B cell (primary cell): ENCODE measurements at places on chromosomes 5 and 9. TPM values are rescaled to one million over a fixed set of nuclear protein-coding genes. Genes with fewer than 3 reads are reported as not detected.

- no peak for DNase-seq
- H3K4me1 ChIP-seq = peaks cover 3% of the 10 kb centered on the region
- no peak overlapping the region for H3K27ac ChIP-seq
These were observed 1051.3 kb upstream of the DMAC1 start for GRCh38 chr9:8850914-8851313.

DNA sequence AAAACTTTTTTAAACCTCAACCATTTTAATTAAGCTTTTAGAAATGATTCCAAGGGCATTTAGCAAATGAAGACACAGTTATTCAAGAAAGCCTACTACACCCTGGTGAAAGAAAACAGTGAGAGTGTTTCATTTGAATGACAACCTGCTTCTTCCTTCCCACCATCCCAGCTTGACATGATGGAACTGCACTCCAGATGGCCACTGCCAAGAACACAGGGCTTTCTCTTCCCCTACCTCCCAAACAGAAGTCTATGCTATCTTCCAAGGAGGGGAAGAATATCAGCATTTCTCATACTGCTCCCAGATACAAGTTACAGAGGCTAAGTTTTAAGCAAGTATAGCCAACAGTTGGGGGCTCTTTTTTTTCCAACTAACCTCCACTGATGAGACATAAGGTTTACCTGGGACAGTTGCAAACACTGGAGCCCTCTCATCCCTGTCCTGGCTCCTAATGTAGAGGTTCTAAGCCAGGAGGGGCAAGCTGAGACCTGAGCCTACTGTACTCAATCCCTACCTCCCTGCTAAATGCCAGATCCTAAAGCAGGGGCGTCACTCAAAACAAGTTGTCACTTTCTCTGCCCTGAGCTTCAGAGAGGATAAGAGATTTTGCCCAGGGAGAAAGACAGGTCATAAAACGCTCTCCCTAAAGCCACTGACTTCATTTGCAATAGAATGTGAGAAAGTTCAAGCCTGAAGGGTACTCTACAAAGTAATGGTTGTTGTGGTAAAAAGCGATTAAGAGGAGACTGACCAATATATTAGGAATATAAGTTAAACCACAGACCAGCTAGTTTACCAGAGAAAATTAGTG is 88.5 kb upstream of the SLC27A6 start:
- no peaks in the 10 kb centered on the region for H3K27me3 ChIP-seq
- H3K36me3 ChIP-seq = no peaks in the 10 kb centered on the region
- no peaks in the 10 kb centered on the region for H3K4me1 ChIP-seq
- H3K27ac ChIP-seq = no peak overlapping the region

DNA sequence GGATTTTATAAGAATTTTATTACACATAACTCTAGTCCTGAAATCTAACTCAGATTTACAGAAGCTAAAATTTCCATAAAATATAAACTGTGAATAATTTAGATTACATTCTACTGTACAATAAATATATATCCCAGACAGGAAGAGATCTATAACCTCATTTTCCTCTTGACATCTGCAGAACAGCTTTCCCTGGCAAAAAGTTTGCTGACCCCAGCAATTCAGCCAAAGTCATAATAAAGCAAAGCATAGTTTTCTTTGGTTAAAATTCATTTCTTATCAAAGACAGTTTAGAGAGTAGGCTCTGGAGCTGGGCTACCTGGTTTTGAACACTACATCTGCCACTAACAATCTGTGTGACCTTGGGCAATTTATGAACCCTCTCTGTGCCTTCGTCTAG is 372.5 kb downstream of the CAAP1 start:
- no peaks in the 10 kb centered on the region for H3K4me1 ChIP-seq
- H3K27me3 ChIP-seq = no peaks in the 10 kb centered on the region
- H3K4me3 ChIP-seq = no peak overlapping the region
- H3K27ac ChIP-seq = no peak overlapping the region

DNA sequence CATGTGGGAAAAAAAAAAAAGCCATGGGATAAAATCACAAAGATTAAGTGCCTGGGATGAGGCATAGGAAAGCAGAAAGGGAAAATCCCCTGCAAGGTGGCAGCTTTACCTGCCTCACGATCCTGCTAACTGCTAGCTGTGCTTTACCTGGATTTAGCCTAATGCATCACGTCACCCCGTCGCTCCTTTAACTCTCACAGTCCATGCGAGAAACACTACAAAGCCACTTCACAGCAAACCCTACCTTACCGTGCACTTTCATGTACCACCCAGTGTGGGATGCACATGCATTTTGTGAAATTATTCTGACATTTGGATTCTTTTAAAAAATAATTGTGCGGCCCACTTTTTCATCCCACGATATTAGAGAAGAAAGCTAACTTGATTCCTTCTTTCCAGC is 31.0 kb downstream of the ATPSCKMT start:
- no peak overlapping the region for H3K27ac ChIP-seq
- no peaks in the 10 kb centered on the region for H3K4me1 ChIP-seq
- no peaks in the 10 kb centered on the region for H3K36me3 ChIP-seq
- no peak for DNase-seq
- H3K4me3 ChIP-seq = no peak overlapping the region
- no peaks in the 10 kb centered on the region for H3K27me3 ChIP-seq

- H3K36me3 ChIP-seq = no peaks in the 10 kb centered on the region
- no peaks in the 10 kb centered on the region for H3K27me3 ChIP-seq
- no peaks in the 10 kb centered on the region for H3K4me1 ChIP-seq
- H3K27ac ChIP-seq = no peak overlapping the region
- no peak for DNase-seq
- H3K4me3 ChIP-seq = no peak overlapping the region
These were observed 25.4 kb upstream of the TOMM5 start for GRCh38 chr9:37617832-37618231.

DNA sequence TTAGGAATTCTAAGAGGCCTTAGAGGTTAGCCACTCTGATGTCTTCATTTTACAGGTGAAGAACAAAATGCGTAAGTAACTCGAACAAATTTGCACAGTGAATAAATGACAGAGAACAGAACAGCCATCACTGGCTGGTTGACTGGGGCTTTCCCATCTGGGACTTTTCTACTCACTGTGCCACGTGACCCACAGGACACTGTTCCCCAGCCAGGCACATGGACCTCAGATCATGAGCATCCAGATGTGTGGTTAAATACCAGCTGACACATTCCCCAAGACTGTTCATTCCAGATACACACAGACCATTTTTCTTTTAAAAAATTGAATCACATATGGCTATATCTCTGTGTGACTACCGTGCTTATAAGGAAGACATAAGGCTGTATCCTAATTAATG is 25.8 kb upstream of the MED10 start:
- H3K4me1 ChIP-seq = no peaks in the 10 kb centered on the region
- no peaks in the 10 kb centered on the region for H3K27me3 ChIP-seq
- H3K36me3 ChIP-seq = no peaks in the 10 kb centered on the region
- H3K27ac ChIP-seq = no peak overlapping the region
- no peak overlapping the region for H3K4me3 ChIP-seq
- no peak for DNase-seq

DNA sequence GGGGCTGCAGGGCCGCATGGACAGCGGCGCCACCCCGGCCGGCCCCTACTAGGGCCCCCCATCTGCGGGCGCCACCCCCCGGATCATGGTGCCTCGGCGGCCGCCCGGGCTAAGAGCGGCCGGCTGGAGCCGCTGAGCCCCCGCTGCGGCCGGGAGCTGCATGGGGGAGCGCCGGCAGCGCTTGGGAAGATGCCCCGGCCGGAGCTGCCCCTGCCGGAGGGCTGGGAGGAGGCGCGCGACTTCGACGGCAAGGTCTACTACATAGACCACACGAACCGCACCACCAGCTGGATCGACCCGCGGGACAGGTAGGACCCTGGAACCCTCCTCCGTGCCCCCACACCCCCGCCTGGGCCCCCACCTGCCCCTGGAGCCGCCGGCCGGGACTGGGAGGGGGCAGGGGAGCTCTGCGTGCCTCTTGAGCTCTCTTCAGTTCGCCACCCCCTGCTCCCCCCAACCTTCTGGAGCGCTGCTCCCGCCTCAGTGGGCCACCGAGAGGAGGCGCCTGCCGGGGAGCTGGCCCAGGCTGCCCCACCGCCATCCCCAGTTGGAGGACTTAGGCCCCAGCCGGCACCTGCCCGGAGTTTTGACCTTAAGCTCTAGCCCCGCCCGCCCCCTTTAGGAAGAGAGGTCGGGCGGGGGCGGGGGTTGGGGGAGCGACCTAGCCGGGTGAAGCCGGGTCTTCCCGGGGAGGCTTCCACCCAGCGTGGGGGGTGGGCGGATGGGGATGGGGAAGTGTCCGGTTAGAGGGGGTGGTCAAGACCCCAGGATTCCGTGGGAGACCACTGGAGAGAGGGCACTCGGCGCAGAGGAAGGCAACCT is 730 bp downstream of the WWC1 start:
- H3K4me3 ChIP-seq = peak overlapping the region; percentile 24
- peaks cover 14% of the 10 kb centered on the region for H3K4me1 ChIP-seq
- no peak overlapping the region for H3K27ac ChIP-seq
- DNase-seq = no peak
- no peaks in the 10 kb centered on the region for H3K36me3 ChIP-seq

- H3K4me3 ChIP-seq = peak overlapping the region; percentile 56
- H3K27me3 ChIP-seq = no peaks in the 10 kb centered on the region
- H3K27ac ChIP-seq = peak overlapping the region; percentile 94
- H3K36me3 ChIP-seq = no peaks in the 10 kb centered on the region
These were observed 15.0 kb downstream of the GLIPR2 start for GRCh38 chr9:36151316-36152210.

GRCh38 chr5:121688781-121689180 is 162.9 kb upstream of the FTMT start:
- no peaks in the 10 kb centered on the region for H3K36me3 ChIP-seq
- no peaks in the 10 kb centered on the region for H3K4me1 ChIP-seq
- H3K27ac ChIP-seq = no peak overlapping the region
- H3K27me3 ChIP-seq = no peaks in the 10 kb centered on the region
- no peak for DNase-seq

GRCh38 chr9:22005702-22006606 is 3.2 kb downstream of the CDKN2B start:
- peaks cover 41% of the 10 kb centered on the region for H3K4me1 ChIP-seq
- no peaks in the 10 kb centered on the region for H3K36me3 ChIP-seq
- no peaks in the 10 kb centered on the region for H3K27me3 ChIP-seq
- H3K4me3 ChIP-seq = no peak overlapping the region
- DNase-seq = peak; percentile 46

DNA sequence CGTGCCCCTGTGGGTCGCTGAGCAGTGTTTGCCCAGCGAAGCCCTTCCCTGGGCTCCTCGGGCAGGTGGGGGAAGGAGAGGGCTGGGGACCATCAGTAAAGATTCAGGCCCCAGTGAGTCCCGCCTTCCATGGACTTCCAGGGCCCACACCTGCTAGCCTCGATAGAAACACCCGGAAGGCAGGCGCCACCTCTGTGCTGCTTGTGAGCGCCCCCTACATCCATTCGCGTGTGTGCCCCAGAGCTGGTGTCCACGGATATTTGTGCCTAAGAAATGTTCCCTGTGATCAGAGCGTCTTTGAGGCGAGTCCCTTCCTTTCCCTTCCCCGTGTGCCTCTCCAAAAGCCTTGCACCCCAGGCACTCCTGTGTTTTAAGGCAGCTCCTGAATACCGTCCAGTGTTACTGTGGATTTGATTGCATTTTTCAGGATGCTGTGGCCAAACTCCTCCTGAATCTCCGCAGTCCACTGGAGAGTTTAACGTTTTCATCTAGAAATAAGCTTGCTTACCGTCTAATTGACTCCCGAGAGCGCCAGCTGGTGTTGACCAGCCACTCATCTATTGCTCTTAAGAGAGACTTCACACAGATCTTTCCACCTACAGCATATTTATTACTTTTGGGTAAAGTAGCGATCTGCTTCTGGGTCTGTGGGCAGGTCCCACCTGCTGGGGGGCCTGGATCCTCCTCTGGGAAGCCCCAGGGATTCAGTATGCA is 101.4 kb downstream of the COL5A1 start:
- DNase-seq = no peak
- H3K4me1 ChIP-seq = no peaks in the 10 kb centered on the region
- H3K27me3 ChIP-seq = no peaks in the 10 kb centered on the region
- no peak overlapping the region for H3K27ac ChIP-seq

- no peak overlapping the region for H3K4me3 ChIP-seq
- no peak for DNase-seq
- H3K36me3 ChIP-seq = no peaks in the 10 kb centered on the region
- no peak overlapping the region for H3K27ac ChIP-seq
- no peaks in the 10 kb centered on the region for H3K27me3 ChIP-seq
These were observed 180.5 kb downstream of the CEMIP2 start for GRCh38 chr9:71587576-71588362.

GRCh38 chr5:16233730-16234129 is 54.1 kb upstream of the MARCHF11 start:
- no peaks in the 10 kb centered on the region for H3K36me3 ChIP-seq
- H3K4me1 ChIP-seq = no peaks in the 10 kb centered on the region
- DNase-seq = no peak

The ZNF366 gene
- not detected in 2 replicates for total RNA-seq

The RANBP17 gene
- not detected in 2 replicates for total RNA-seq

The SVEP1 gene
- not detected in 2 replicates for total RNA-seq
